ENCODE measurements at places on chromosomes 11 and 22. TPM values are rescaled to one million over a fixed set of nuclear protein-coding genes. Genes with fewer than 3 reads are reported as not detected.

The NAP1L4 gene
- 240 TPM for total RNA-seq

DNA sequence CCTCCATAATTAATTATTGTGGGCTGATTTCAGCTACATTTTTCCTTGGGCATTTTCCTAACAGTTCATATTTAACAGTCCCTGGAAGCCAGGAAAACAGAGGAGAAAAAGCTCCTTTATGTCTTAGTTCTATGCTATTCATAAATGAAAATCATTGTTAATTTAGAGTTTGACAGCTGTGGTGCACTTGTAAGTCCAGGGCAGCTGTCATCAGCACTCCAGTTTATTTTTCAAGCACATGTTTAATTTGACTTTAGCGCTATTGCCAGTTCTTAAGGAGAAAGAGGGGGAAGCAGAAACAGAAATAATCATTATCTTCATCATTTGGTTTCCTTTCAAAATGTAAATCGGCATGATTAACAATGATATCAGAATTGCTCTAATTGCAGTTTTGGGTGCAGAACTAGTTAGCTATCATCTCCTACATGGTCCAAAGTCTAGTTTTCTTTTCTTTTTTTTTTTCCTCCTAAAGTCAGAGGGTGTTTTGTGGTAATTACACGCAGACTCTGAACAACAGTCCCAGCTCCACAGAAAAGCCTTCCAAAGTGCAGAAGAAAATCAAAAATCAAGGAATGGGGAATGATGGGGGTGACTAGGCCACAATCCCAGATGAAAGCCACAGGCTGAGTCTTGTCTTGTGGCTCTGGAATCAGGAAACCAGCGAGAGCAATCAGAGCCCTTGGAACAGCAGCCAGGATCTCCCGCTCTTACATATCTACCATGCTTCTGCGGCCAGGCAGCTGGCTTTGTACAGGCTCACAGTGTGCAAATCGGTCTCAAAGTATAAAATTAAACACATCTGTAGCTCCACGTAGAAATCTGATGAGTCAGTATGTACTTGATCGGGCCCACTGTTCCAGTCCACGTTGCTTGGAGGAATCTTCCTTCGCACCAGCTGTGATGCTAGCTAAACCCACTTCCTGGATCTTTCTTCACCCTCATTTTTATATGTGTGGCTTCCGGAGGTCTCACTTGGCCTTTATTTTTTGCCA lies 91.9 kb downstream of the SPON1 start:
- peaks cover 20% of the 10 kb centered on the region for H3K4me1 ChIP-seq
- H3K27me3 ChIP-seq = no peaks in the 10 kb centered on the region
- H3K36me3 ChIP-seq = no peaks in the 10 kb centered on the region
- no peak overlapping the region for H3K27ac ChIP-seq
- DNase-seq = no peak

- H3K27ac ChIP-seq = no peak overlapping the region
- H3K4me3 ChIP-seq = peak overlapping the region; percentile 100
- DNase-seq = no peak
- H3K36me3 ChIP-seq = peaks cover 44% of the 10 kb centered on the region
Measured at GRCh38 chr11:111764621-111765020, 1.6 kb downstream of the PPP2R1B start.

GRCh38 chr11:108278546-108278945 lies 55.7 kb downstream of the ATM start:
- peaks cover 41% of the 10 kb centered on the region for H3K36me3 ChIP-seq
- peak overlapping the region; percentile 41 for H3K27ac ChIP-seq
- H3K4me3 ChIP-seq = no peak overlapping the region
- no peaks in the 10 kb centered on the region for H3K27me3 ChIP-seq
- peaks cover 63% of the 10 kb centered on the region for H3K4me1 ChIP-seq

DNA sequence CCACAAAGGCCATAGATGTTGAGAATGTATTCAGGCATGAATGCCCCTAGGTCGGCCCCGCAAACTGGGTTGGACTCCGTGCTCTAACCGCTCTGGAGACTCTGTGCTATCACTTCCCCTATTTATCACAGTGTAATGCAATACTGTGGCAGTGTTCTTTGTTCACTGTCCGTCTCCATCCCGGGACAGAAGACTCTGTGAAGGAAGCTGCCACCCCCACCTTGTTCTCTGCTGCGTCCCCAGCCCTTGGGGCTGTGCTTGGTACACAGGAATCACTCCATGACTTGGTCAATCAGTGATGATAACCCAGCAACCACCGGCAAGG lies 57.6 kb downstream of the TSPAN18 start:
- no peaks in the 10 kb centered on the region for H3K27me3 ChIP-seq
- H3K27ac ChIP-seq = no peak overlapping the region
- no peak overlapping the region for H3K4me3 ChIP-seq
- DNase-seq = no peak

Data from activated naive CD4-positive, alpha-beta T cell treated with anti-CD3 and anti-CD28 coated beads for 36 hours (primary cell).